ENCODE measurements at places on chromosomes 11 and 22.

GRCh38 chr22:48096411-48096810, 1334.0 kb downstream of the TBC1D22A start:
- no peak for DNase-seq

DNA sequence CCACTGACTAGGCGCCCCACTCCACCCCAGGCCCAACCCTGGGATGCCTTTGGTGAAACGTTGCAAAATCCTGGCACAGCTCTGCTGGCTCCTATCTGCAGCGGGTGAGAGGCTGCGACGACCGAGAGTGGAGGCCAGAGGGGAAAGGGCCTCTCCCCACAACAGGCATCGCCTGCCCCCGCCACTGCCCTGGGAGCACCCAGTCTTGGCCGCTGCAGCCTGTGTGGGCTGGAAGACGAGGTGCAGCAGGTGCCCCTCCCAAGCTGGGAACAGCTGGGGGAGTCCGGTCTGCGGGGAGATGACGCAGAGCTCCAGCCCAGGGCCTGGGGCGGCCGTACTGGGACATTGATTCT, 4.2 kb upstream of the PIM3 start:
- no peak for DNase-seq

GRCh38 chr11:95103701-95104100, 14.1 kb downstream of the ENDOD1 start:
- DNase-seq: no peak

- DNase-seq: no peak
These were observed 1.3 kb downstream of the MYH9 start for GRCh38 chr22:36386351-36386899.

DNA sequence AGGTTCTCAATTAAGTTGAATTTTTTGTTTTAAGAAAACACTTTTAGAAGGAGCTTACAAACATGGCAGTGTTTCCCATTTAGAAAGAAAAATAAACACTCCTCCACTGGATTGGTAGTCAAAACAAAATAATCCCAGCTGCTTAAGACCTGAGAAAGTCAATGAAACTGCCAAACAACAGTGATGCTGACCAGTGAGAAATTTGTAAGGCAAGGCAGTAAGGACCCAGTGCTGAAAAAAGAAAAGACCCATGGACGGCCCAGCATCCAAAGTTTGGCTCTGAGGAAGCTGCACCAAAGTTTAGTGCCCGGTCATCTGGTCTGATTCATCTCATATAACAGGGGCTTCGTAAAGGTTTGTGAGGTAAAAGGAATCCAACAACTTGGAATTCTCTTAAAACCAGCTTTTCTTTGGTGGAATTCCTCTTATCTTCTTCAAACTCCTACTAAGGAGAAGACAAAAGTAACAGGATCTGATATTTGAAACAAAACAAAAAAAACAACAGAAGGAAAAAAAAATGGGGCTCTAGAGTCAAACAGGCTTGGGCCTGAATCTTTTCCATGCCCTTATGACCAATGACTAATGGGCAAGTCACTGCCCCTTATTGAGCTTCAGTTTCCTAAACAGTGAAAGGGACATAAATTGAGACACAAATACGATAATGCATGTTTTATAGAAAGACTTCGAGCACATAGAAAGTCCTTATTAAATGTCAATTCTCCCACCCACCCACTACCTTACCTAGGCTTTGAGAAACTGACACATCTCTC, 383.0 kb upstream of the NARS2 start:
- no peak for DNase-seq

DNA sequence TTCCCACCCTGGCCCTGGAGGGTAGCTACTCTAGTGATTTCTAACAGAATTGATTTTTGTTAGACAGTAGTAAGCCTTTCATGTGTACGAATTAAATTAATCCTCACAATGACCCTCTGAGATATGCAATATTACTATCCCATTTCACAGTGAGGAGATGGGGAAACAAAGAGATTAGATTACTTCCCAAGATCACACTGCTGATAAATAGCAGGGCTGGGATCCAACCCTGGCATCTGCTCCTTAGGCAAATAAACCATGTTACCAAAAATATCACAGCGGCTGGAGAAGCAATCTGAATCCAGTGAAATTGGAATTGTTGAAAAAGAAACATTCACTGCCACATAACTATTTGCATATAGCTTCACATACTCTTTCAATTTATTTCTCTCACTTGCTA, 12.8 kb upstream of the CAVIN3 start:
- DNase-seq: no peak

- no peak for DNase-seq
These were observed 44.9 kb upstream of the VSTM5 start for GRCh38 chr11:93895106-93895862.

DNA sequence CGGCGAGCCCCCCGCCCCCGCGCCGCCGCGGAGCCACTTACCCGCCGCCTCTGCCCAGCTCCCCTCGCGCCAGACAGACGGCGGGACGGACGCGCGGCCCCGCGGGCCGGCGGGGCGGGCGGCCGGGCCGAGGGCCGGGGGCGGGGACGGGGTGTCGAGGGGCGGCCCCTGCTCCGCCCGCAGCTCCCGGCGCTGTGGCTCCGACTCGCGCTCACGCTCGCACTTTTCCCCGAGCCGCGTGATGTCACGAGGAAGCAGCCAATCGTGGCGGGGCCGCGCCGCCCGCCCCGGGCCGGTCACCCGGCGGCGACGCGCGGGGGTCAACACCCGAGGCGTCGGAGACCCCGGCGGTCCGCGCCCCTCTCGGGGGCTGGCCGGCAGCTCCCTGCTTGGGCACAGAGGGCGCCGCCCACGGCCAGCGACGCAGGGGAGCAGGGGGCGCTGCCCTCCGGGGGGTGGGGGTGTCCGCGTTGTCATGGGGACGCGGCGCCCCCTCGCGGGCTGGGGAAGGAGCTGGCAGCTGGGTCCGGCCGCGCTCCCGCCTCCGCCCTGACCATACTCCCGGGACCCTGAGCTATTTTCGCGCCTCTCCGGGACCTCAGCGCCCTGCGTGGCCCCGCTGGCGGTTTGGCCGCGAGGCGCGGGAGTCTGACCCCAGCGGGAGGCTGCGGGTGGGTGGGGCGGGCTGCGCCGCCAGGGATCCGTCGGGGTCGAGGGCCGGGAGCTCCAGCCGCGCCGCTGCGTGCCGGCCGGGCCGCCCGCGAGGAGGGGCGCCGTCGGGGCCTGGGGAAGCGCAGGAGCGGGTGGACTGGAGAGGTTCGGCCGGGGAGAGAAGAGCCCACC, at the start of gene CHRM4:
Gene CHRM4, minus strand, starts transcription at position 199 of the 843 bp plus-strand sequence. CDS start 5,219 bp downstream, outside the sequence.
- no peak for DNase-seq

DNA sequence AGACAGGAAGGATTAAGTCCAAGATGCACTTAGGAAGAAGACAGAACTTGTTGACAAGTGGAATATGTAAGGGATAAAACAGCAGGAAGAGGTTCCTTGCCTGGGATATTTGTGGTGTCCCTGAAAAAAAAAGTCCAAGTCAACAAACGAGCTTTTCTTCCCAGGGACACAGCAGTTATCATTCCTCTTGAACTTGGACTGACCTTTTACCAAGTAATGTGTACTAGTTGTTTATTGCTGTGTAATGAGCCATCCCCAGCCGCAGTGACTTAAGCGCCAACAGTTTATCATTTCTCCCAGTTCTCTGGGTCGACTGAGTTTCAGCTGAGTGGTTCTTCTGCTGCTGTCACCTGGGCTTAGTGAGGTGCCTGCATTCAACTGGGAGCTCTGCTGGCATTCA, 37.0 kb downstream of the KREMEN1 start:
- no peak for DNase-seq

GRCh38 chr11:130653838-130654636, 205.6 kb downstream of the ADAMTS15 start:
- DNase-seq: no peak

DNA sequence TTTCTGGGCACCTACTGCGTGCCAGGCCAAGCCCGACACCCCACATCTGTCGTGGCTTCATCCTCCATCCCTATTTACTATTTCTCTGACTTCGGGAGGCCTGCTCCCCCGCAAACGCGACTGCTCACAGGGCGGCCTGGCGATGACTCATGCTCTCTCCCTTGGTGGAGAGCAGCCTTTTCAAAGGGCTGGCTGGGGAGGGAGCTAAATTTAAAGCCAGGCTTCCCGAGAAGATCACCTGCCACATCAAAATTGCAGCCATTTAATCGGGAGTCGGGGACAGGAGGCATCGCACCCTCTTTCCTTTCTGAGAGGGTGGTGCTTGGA, 24.9 kb upstream of the SHISAL1 start:
- no peak for DNase-seq

- no peak for DNase-seq
These were observed 92.3 kb upstream of the ZC3H12C start for GRCh38 chr11:110000850-110001249.

DNA sequence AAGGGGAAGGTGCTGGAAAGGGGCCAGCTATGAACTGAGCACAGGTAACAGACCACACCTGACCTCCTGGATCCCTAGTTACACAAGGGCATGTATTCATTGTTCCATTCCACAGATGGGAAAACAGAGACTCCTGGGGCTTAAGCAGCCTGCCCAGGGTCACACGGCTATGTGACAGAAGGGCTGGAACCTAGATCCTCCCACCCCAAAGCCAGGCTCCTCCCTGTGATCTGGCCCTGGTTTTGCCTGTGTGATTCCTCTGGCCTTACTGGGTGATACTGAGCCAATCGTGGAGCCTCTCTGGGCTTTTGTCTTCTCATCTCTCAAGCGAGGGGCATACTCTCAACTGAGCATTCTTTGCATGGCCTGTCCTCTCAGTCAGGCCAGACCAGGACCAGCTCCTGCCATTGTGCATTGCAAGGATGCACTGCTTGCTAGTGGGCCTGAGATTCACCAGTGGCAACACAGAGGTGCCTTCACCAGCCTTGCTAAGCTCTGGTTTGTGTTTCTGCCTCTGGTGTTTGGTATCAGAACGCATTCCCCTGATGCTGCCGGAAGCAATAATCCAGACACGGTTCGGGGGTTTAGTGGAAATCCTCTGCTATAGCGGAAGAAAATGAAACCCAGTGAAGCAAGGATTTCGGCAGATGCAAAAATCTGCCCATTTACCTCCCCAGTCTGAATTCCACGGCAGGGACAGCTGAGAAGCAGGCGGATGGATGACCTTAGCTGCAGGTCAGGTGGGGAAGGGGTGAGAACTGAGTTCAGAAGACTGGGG, 226.6 kb downstream of the ST3GAL4 start:
- DNase-seq: no peak

- peak; percentile 19 for DNase-seq
These were observed 22.9 kb upstream of the FGF3 start for GRCh38 chr11:69841859-69842698.

DNA sequence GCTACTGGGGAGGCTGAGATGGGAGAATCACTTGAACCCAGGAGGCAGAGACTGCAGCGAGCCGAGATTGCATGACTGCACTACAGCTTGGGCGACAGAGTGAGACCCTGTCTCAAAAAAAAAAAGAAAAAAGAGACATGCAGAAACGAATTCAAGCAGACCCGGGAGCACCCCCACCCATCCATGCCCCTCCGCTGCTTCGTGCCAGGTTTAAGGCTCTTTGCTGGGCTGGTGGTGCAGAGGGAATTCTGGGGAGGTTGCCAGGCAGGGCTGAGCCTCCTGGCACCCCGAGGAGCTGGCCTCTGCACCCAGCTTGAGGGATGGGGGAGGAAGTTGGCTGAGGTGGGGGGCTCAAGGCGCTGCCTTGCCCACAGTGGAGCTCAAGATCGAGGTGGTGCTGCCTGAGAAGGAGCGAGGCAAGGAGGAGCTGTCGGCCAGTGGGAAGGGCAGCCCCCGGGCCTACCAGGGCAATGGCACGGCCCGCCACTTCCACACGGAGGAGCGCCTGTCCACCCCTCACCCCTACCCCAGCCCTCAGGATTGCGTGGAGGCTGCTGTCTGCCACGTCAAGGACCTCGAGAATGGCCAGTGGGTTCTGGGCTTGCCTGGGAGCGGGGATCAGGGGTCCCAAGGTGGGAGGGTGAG, 6.0 kb downstream of the AIFM3 start:
- no peak for DNase-seq

GRCh38 chr11:32034680-32035079, 56.2 kb upstream of the RCN1 start:
- DNase-seq: no peak

- no peak for DNase-seq
These were observed 760.6 kb downstream of the NTM start for GRCh38 chr11:132131047-132131446.

- DNase-seq: no peak
These were observed 54.0 kb downstream of the C11orf91 start for GRCh38 chr11:33646629-33647028.

GRCh38 chr11:117700551-117700950, 96.5 kb downstream of the DSCAML1 start:
- no peak for DNase-seq

- DNase-seq: no peak
These were observed 44.4 kb upstream of the CLMP start for GRCh38 chr11:123239191-123240150.

DNA sequence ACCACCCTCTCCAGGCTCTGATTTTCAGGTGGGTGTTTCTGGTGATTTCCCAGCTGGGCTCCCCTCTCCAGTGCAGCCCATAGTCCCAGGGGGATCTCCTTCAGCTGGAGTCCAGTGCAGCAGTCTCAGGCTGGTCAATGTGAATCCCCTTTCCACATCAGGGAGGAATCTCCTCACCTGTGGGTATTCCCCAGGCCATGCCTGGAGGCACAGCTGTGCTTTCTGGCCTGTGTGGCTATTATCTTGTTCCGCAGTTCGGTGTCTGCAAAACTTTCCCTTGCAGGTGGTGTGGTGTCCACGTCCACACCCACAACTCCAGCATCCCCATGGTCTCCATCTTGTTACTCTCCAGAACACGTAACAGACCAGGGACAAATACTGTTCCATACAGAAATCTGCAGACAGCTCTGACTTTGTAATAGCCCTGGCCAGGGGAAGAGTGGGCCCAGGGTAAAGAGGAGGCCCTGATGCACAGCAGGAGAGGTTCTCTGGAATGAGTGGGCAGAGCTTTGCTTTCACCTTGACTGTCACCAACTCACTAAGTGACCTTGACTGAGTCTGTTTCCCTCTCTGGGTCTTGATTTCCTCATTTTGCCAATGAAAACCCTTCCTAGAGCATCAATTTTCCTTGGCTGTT, 183.2 kb downstream of the CSNK2A3 start:
- DNase-seq: no peak

GRCh38 chr11:65611028-65611757, 2.8 kb downstream of the MAP3K11 start:
- DNase-seq: no peak

- no peak for DNase-seq
These were observed 12.6 kb downstream of the RAB36 start for GRCh38 chr22:23157560-23158515.

GRCh38 chr22:17903564-17904295, 120.6 kb downstream of the MICAL3 start:
- no peak for DNase-seq

DNA sequence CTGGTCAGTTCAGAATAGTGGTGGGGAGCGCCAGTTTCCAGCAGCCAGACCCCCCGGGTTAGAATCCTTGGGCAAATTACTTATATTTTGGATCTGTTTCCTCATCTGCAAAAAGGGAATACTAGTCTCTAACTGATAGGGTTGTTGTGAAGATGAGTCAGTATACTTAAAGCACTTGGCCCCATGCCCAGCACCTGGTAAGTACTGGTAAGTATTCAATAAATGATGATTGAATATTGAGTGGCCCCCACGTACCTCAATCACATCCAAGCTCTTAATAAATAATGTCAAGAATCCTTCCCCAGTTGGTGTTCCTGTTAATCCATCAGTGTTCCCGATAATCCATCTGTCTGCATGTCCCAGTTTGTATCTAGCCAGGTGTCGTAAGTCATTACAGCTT, 12.1 kb downstream of the ACP2 start:
- DNase-seq: no peak

GRCh38 chr22:17303840-17304779, 65.2 kb upstream of the CECR2 start:
- DNase-seq: peak; percentile 16
